ENCODE measurements at places on chromosomes 7 and 10.

DNA sequence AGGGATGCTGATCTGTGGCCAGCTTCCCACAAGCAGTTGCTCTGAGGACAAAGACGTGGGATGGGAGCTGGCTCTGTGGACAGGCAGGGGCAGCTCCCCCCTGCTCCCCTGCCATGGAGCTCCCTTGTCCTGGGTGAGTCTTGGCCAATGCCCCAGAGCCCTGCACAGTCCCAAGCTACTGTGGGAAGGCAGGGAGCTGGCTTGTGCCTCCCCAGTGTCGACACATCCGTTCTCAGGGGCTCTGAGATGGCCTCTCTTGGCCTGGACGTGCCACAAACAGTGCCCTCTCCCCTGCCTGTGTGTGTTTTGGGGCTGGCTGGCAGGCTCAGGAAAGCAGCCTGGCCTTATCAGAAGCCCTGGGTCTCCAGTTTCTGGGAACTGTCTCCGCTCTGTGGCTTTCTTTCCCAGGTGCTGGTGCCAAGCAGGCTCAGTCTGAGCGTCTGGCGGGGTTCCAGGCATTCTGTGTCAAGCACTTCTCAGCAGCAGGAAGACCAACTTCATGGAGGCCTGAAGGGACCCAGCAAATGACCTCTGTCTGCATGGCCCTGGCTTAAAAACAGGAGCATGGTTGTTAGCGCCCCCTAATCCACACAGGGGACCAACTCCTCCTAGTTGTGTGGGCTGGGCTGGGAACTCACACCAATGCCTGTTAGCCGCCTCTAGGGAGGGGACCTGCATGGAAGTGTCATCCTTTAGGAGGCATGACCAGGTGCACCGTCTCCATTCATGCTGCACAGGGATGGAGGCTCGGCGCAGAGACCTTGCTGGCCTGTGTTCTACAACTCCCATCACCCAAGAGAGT, 375.2 kb downstream of the RPS24 start:
- DNase-seq: no peak

- no peak for DNase-seq
These were observed 16.0 kb downstream of the AKR1C8 start for GRCh38 chr10:5168897-5169420.

GRCh38 chr7:120280743-120281142, 7.8 kb downstream of the KCND2 start:
- DNase-seq: no peak

DNA sequence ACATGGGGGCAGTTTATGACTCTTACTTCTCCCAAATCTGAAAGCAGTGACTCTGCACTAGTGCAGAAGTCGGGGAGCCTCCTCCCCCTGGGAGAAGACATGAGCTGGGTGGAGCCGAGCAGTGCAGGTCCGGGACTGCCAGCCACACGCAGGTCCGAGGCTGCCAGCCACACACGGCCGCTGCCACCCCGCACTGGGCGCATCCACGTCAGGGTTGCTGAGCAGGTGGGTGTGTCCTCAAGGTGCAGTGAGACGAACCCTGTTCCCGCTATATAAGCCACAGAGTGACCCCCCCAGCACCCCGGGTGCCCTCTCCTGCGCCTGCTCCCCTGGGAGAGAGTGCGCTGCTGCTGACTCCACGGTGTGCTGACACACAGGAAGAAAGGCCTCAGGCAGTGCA, 430.2 kb downstream of the PTPRN2 start:
- no peak for DNase-seq

- DNase-seq: no peak
These were observed 144.9 kb downstream of the UBE2H start for GRCh38 chr7:129807863-129808262.

GRCh38 chr10:11325817-11326216, 285.6 kb downstream of the USP6NL start:
- no peak for DNase-seq

- no peak for DNase-seq
These were observed 227.3 kb upstream of the TCF7L2 start for GRCh38 chr10:112722758-112723157.

DNA sequence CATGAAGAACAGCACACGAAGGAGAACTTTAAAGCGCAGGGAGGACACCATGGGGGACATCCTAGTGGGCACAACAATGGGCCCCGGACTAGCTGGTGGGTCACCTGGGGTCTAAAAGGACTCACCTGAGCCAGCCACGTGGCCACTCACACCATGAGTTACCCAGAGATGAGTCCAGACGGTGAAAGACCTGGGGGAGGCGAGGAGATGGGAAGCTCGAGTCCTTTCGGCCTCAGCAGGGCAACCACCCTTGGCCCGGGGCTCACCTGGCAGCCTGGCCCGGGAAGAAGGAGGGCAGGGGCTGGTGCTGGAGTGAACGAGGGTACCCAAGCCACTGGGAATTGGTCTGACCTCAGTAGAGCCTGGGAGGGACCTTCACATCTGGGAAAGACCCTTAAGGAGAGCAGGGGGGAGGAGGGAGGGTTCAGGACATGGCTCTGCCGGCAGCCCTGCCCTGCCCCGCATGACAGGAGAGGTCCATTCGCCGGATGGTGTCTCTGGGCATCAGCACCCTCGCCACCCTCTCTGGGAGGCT, 5.7 kb downstream of the GIGYF1 start:
- no peak for DNase-seq

- DNase-seq: no peak
These were observed 242.6 kb downstream of the MAD1L1 start for GRCh38 chr7:1990001-1990670.

- no peak for DNase-seq
These were observed 9.8 kb downstream of the DNAJB12 start for GRCh38 chr10:72344932-72345331.

GRCh38 chr10:44352316-44353127, 32.4 kb downstream of the CXCL12 start:
- DNase-seq: no peak

DNA sequence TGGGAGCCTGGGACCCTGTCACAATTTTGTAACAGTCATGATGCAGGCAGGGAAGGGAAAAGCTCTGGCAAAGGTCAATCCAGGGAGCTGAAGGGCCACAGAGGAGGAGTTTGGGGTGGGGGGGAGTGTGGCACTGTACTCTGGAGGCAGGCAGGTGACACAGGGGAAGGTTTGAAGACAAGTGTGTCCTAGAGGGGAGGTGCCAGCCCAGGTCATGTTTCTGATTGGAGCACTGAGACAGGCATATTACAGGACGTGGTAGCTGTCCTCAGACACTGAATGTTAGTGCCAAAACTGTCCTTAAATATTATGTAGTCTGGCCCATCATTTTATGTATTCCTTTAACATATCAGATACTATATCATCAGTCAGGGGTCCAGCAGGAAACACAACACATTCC, 75.6 kb upstream of the LRRC4 start:
- no peak for DNase-seq

GRCh38 chr10:36362257-36362656, 720.2 kb upstream of the FZD8 start:
- no peak for DNase-seq

DNA sequence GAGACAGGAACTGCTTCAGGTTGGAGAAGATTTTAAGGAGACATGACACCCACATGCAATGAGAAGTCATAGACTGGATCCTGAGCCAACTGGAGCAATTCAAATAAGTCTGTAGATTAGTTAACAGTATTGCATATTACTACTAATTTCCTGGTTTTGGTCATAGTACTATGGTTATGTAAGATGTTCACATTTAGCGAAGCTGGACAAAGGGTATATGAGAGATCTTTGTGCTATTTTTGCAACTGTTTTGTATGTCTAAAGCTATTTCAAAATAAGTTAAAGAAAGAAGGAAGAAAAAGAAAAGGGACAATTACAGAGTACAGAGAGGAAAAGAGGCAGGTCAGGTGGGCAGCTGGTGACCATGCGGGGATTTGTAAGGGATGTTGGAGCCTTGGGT, 116.5 kb upstream of the SVIL start:
- DNase-seq: no peak

GRCh38 chr7:90669492-90669891, 73.4 kb downstream of the CDK14 start:
- no peak for DNase-seq

DNA sequence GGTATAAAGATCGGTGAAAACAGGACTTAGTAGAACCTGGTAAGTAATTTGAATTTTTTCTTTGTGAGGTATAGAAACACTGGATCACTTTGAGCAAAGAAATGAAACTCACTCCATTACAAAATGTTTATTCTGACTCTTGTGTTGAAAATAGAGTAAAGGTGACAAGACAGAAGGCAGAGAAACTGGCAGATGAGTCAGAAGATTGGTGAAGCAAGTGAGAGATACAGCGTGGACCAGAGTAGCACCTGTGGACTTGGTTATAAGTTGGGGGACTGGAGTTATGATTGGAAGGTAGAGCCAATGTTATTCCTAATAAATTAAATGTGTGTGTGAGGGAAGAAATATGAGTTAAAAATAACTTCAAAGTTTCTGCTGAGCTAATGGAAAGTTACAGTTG, 620.9 kb downstream of the ZWINT start:
- DNase-seq: no peak

DNA sequence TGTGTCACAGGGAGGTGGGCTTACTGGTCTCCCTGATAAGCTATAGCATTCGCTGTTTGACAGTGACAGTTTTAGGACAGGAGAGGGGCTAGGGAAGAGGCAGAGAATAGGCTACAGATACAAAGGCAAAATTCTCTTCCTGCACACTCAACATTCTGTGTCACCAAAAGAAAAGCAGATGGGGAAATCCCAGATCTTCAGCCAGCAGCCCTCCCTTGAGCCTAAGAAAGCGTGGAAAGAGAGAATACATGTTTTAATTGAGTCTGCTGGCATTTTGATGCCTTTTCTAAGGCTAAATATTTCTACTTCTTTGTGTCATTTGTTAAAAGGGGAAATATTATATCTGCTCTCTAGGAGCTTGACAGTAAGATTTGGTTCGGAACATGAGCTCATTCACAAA, 247.0 kb downstream of the TRIL start:
- DNase-seq: no peak

DNA sequence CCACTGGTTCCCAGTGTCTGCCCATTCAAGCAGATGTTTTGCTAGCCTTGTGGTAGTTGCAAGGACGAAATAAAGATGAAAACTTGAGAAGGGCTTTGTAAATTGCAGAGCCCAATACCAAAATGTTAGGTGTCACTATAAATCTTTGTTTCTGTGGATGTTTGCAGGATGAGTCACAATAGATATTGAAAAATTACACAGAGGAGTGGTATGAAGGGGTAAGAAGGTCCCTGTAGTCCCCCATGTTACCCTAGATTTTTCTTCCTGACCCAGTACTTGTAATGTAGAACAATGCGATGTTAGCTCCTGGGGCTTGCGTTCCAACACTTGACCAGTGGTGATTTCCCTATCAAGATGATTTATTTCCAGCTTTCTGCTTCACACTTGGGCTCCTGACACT, 102.6 kb upstream of the LYZL1 start:
- DNase-seq: no peak

DNA sequence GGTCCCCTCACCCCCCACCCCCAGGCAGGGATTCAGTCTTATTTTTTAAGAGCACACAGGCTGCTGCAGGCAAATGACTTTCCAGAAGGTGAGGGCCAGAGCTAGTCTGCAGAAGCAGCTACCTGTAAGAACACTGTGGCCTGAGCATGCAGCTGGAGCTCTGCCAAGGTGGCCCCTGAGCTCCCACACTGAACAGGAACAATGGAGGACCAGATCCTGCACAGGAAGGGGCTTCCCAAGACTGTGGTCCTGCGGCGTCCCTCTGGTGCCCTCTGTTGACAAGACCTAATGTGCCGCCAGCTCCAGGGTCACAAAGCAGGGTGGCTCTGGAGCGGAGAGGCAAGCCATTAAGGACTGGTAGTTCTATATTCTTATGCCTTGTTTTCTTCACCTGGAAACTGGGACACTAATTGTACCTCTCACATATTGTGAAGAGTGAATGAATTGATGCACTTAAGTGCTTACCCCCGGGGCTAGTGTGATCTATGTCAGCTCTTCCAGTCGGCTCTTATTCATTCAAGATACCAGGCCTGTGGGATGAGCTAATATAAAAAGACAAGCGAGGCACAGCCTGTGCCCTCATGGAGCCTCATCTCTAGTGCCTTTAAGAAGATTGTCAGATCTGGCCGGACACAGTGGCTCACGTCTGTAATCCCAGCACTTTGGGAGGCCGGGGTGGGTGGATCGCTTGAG, 8.0 kb upstream of the BEND7 start:
- DNase-seq: peak; percentile 25

DNA sequence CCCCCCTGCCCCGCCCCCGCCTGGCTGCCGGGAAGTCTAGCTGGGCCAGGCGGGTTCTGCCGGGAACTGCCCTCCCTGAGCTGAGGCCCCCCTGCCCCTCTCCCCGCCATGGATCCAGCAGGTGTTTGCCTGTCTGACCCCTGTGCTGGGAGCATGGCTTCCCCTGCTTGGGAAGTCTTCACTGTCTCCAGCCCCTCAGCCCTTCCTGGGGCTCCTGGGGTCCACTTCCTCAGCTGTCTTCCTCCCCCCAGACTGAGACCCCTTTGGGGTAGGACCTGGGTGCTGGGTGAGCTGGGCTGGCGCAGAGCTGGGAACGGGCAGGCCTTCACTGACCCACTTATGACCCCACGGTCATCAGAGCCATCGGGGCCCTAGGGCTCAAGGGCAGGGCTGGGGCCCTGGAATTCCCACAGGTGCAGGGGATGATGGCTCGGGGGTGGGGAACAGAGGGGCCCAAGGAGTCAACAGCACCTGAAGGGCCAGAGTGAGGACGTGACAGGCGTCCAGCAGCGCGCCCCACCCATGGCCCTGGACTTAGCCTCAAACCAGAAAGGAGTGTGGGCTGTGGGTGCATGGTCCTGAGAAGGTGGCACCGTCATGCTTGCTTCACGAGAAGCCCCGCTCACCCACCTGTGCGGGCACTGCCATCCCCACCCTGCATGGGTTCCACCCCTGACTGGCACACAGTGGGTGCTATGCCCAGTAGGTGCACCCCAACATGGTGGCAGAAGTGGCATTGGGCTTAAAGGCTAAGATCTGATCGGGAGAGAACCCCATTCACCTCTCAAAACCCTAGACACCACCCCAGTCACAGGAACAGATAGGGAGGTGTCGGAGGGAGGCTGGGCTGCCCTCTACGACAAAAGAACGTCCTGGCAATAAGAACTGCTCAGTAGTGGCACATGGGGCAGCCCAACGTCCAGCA, 16.2 kb upstream of the TNRC18 start:
- no peak for DNase-seq

- peak; percentile 51 for DNase-seq
These were observed 138.1 kb upstream of the CHST15 start for GRCh38 chr10:124231168-124232155.

All from MM.1S (cell line).